ENCODE measurements at places on chromosomes 12 and 14.

DNA sequence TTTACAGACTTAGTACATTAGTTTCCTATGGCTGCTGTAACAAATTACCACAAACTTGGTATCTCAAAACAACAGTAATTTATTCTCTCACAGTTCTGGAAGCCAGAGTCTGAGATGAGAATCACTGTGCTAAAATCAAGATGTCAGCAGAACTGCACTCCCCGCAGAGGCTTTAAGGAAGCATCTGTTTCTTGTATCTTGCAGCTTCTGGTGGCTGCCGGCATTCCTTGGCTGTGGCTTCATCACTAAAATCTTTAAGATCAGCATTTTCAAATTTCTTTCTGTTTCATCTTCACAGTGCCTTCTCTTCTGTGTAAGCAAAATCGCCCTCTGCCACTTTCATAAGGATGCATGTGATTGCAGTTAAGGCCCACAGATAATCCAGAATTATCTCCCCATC lies 9.4 kb downstream of the STON2 start:
- no peak for DNase-seq

GRCh38 chr12:26017484-26018211 lies 59.2 kb downstream of the RASSF8 start:
- DNase-seq: peak; percentile 39

GRCh38 chr12:80756875-80757274 lies 40.2 kb downstream of the MYF5 start:
- DNase-seq: no peak

GRCh38 chr14:35365130-35366055 lies 39.2 kb downstream of the NFKBIA start:
- DNase-seq: peak; percentile 78

GRCh38 chr14:31229638-31230572 lies 22.3 kb upstream of the HECTD1 start:
- peak; percentile 96 for DNase-seq

GRCh38 chr12:57129889-57130288 lies 1.6 kb downstream of the LRP1 start:
- DNase-seq: no peak

DNA sequence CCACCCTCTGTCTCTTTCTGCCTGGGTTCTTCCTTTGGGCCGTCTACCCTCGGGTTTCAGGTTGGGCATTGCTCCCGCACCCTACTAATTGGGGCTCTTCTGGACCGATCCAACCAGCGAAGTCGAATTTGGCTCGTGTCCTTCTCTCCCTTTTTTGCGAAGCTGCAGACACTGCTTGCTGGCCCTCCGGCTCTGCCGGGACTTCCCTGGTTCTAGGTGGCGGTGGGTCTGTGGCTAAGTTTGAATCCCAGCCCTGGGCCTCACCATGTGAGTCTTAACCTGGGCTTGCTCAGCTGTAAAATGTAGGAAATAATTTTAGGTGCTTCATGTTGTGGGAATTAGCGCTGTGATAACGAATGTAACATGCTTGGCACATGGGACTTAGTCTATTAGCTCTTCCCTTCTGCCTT lies 418 bp upstream of the CISTR start:
- DNase-seq: no peak

DNA sequence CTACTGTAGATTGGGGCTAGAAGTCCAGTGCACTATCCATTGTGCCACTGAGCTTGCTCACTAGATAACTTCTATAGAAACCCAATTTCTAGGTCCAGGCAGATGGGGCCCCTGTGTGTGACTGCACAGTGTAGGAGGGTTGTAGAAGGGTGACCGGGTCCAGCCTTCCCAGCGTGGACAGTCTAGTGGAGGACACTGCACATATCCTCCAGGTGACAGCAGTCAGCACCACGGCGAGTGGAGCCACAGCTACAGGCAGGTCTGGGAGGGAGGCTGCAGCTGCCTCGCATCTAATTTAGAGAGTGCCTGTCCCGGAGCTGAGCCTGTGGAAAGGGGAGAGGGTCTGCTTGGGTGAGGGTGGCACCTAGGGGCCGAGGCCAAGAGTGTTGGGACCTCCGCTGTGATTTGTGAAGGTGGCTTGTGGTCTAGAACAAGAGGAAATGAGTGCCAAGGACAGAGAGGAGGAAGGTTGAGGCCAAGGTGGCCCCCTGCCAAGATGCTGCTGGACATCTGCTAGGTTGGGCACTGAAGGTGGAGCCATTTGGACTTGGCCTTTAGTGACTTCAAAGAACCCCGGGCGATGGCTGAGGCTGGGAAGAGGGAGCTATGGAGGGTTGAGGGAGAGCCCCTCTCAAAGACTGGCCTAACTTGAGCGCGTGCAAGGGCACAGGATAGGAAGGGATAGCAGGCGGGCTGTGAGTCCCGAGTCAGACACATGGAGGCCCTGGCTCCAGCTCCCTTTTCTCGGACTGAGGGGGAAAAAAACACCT lies 46.0 kb upstream of the TRAF3 start:
- no peak for DNase-seq

DNA sequence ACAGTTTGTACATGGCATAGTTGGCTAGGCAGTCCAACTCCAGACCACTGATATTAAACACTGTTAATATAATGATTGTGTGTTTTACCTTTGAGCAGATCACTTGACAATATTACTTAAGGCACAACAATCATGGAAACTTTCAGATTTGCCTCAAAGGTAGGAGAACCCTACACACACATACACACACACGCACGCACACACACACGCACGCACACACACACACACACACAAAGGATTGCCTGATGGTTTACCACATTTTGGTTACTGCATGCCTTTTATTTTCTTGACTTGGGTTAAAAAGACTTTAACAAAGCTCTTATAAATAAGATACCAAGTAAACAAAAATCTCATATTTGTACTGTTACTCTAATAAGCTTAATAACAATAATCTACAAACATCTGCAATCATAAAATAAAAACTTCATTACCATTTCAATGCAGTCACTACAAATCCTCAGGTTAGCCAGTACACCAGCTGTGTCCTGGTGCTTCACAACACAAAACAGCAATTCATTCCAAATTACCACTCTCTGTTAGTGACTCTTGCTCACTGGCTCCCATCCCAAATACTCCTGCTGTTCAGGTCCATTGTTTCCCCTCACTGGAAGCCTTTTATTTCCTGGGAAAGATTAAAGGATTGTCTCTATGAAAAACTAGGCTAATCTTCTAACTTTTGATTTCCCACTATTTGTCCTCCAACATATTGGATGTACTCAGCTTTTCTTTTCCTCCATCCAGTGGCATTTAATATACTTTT lies 175.2 kb upstream of the ATP2B1 start:
- DNase-seq: no peak

DNA sequence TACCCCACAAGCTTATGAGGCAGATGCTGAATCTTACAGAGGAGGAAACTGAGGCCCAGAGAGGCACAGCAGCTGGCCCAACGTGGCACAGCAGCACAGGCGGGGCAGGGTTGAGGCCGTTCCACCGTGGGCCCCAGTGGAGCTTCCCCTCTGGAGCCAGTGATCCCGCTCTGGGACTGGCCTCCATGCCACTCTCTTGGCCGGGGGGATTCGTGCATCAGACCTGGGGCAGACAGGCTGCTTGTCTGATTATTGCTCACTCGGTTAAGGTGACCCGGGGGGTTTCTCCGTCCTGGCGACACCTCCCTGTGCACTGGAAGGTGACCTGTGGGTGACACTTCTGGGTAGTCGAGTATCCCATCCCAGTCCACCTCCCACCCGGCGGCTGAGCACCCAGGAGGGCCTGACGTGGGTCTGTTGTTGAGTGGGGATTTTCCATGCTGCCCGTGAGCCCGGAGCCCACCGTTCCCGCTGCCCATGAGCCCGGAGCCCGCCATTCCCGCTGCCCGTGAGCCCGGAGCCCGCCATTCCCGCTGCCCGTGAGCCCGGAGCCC lies 27.8 kb downstream of the NOC4L start:
- no peak for DNase-seq

GRCh38 chr12:49026678-49027480 lies 8.3 kb upstream of the PRKAG1 start:
- no peak for DNase-seq

GRCh38 chr12:5017638-5018348 lies 25.9 kb upstream of the KCNA5 start:
- no peak for DNase-seq

GRCh38 chr14:21431126-21431525 lies 24.8 kb downstream of the CHD8 start:
- no peak for DNase-seq

DNA sequence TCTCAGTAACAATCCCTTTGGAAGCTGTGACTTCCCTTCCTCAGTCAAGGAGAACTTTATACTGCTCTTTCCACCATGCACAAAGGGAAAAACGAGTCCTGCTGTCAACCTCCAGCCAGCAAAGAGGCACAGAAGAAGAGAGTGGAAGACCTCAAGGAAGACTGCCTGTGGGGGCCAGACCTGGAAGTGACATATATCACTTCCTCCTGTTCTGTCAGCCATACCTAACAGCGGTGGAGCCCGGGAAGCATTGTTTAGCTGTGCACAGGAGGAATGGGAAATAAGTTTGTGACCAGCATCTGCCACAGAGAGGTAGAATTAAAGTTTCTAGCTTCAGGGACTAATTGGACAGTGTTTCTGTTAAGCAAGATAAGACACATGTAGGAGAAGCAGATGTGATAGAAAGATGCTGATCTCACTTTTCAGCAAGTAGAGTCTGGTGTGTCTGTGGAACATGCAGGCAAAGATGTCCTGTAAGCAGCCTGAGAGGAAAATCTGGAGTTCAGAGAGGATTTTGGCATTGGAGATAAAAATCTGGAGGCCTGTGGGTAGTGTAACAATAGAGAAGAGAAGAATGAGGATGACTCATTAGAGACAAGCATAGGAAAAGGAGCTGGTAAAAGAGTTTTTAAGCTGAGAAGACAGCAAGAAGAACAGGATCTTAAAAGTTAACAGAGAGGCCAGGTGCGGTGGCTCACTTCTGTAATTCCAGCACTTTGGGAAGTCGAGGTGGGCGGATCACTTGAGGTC lies 141.6 kb upstream of the CPSF6 start:
- no peak for DNase-seq

- no peak for DNase-seq
Measured at GRCh38 chr12:124126950-124127655, 154.1 kb downstream of the ZNF664 start.

DNA sequence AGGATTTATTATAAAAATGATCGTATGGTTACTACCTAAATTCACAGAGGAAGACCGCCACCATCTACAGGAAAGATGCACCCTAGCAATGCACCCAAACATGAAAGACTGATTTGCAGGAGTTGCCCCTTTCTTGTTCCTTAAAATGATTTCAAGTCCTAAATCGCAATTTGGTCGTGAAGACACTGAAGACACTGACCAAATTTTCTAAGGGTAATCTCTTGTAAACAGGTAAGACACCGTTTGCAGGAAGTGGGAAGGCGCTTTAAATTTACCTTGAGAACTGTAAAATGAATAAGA lies 1.0 kb downstream of the SOS2 start:
- no peak for DNase-seq

DNA sequence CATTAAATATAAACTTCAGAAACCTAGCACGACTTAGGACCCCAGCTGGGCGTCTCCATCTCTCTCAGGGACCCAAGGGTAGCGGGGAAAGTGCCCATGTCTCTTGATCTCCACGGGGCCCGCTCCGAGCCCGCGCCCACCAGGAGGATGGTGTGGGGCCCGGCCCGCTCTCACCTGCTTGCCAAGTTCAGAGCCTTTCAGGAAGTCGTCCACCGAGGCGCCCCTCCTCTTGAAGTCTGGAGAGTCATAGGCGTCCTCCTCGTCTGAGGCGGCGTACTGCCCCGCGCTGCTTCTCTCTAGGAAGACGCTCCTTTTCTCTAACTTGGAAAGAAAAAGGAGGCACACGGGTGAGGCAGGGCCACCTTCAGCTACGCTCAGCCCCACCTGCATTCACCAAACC lies 96.9 kb downstream of the PIWIL1 start:
- DNase-seq: no peak

- no peak for DNase-seq
Measured at GRCh38 chr14:90319173-90319572, 12.6 kb downstream of the NRDE2 start.

DNA sequence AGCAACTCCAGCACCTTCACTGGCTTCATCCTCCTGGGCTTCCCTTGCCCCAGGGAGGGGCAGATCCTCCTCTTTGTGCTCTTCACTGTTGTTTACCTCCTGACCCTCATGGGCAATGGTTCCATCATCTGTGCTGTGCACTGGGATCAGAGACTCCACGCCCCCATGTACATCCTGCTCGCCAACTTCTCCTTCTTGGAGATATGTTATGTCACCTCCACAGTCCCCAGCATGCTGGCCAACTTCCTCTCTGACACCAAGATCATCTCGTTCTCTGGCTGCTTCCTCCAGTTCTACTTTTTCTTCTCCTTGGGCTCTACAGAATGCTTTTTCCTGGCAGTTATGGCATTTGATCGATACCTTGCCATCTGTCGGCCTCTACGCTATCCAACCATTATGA lies 6.8 kb downstream of the OR11G2 start:
- no peak for DNase-seq

GRCh38 chr12:74111688-74112360 lies 425.8 kb upstream of the ATXN7L3B start:
- DNase-seq: no peak

- no peak for DNase-seq
Measured at GRCh38 chr12:65653946-65654629, 170.2 kb upstream of the HMGA2 start.

DNA sequence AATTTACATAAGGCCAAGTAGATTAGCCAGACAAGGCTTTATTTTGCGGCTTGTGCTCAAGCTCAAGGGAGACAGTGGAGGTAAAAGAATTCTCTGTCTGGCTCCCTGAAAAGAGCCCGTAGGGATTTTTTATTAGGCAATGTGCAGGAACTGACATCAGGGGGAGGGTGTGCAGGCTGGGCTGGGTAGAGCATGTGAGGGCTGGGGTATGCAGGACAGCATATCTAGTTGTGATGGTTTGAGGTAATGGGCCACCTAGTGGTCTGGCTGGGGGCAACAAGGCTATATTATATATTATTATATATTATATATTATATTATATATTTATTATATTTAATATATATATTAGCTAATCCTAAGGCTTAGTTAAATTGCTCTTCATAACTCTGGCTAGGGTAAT lies 102.1 kb downstream of the TMEM117 start:
- no peak for DNase-seq

DNA sequence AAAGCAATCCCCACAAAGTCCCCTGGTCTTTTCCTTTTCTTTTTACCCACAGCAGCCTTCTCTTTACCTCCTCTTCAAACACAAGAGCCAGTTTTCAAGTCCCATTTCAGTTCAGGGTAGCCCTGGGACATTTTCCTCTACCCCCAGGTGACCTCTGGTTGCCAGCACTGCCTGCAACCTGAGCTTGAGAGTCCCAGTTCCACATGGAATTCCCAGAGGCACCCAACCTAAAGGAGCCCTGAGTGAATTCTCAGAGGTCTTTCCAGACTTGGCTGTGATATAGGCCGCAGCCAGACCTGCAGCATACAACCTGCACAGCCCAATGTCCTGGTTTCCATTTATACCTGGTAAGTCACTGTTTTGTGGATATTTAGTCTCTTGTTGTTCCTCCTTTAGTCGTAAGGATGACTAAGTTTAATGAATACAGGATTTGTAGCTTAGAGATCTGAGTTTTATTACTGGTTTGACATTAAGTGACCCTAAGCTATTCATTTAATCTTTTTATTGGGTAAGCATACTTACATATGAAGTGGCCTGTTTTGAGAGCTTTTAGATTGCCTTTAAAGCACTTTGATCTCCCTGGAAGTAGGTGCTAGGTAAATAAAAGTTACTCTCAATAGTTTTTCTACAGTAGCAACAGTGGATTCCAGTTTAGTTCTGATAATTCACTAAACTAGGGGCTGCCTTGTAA lies 159.8 kb downstream of the TGFB3 start:
- DNase-seq: peak; percentile 34
